Activated gamma-delta T cell treated with anti-CD3 and anti-CD28 coated beads, Interleukin-2, amount 50 U/mL, for 16 hours (primary cell): ENCODE measurements at places on chromosomes 4 and X.

DNA sequence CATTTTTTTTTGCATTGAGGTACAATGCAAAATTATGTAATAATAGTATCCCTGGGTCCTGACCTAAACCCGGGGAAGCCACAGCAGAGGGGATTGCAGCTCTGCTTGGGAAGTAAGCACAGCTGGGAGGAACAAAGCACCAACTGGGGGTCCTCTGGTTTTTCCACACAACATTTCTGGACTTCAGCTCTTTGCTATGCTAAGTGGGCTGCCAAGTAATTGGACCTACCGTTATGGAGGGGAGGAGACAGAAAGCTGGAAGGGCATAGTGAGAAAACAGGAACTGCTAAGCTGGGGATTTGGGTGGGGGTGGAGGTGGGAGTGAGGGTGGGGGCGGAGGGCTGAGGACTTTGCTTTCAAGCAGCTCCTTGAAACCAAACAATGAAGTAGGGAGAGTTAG lies 183.3 kb downstream of the ZIC3 start:
- DNase-seq: no peak

- DNase-seq: no peak
These were observed 30.8 kb upstream of the C1GALT1C1 start for GRCh38 chrX:120660637-120661036.

- DNase-seq: no peak
These were observed 314.2 kb upstream of the IGFBP7 start for GRCh38 chr4:57424232-57424897.

DNA sequence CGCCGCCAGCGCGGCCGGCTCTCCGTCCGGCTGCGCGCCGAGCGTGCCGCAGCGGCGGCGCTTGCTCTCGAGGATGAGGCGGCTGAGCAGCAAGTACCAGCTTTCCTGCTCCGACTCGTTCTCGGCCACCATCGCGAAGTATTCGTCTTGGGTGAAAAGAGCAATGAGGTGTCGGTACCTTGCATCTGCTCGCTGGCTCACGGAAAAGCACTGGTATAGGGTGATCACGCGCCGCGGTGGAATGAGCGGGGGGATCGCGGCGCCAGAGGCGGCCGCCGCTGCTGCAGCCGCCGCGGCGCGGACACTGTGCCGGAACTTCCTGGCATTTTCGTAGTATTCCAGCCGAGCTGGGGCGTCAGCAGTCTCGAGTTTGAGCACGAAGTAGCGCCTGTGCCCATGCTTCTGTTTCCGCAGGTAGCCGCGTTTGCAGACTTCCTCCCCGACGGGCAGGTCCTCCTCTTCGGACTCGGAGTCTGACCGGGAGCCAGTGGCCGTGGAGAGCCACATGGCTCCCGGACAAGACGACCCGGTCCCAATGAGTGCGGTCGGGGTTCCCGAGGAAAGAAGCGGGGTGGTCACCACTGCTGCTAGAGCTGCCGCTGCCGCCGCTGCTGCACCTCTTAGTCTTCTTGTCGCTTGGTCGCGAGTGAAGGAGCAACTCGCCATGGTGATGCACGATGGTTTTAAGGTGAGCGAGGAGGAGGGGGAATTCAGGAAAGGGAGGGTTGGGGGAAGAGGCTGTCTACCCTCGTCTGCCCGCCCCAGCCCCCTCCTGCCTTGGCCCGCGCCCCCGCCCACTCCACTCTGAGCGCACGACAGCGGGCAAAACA lies 469 bp downstream of the IRS4 start:
- DNase-seq: no peak

DNA sequence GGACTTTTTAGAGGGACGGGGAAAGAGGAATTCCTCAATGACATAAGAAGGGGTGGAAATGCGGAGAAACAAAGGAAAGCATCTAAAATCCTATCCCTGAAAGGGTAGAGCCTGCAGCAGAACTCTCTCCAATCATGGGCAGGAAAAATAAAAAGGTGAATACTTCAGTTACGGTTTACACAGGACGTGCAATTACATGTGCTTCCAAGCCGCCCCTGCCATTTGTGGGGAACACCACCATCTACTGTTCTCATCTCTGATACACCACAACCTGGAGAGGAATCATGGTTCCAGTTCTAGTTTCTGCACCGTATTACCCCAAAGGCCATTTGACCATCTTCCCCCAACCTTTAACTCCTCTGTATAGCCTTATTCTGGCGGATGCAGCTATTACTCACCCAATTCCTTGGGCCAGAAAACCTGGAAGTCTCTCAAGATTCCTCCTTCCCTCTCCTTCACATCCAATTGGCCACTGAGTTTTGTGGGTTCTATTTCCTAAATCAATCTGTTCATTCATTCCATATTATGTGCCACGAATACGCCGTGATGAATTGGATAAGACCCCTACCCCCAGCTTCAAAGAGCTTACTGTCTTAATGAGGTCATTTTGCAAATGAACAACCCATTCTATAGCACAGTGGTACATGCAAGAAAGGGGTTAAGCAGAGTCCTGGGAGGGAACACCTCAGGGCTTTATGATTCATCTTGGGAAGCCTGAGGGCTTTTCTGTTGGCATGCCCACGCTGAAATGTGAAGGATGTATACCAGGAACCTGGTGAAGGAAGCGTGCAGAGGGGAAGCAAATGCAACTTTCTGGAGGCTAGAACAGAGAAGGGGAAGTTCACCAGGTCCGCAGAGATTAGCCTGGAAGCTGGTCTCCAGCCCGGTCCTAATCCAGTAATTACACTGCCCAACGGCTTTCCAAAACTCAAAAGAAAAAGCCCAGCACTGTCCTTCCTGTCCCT lies 1.4 kb upstream of the MSL3 start:
- DNase-seq: no peak

DNA sequence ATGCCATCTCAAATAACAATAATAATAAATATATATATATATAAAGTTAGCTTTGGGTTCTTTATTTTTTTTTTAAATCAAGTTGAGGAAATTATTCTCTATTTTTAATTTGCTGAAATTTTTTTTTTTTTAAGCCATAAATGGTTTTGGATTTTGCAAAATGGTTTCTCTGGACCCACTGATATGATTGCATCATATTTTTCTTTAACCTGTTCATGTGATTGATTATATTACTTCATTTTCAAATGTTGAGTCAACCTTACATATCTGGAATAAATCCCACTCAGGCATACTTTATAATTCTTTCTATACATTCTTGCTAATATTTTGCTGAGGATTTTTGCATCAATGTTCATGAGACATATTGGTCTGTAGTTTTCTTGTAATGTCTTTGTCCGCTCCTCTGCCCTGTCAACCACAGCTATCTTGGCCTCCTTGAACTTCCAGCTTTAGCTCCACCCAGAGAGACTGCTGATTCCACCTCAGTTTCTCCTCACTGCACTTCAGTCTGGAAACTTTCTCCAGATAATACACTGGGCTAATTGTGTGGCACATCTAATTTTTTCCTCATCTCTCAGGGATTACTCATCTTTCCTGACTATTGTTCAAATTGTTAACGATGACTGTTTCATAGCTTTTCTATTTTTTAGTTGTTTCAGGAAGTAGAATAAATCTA lies 160.9 kb upstream of the GIMD1 start:
- no peak for DNase-seq

DNA sequence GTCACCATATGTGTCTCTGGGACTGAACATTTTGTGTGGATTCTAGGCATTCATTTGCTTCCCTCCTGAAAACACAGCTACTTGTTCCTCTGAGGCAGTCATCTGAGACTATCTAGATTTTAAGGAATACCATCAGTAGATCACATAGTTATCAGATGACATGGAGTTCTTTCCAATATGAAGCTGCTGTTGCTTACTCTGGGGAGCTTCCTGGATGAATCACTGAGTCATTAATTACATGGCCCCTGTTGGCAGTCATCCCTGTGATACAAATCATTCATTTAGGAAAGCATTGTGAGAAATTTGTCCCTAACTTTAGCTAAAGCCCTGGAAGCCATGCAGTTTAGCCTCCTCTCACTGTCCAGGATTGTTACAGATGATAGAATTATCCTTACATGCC lies 98.2 kb upstream of the ARSJ start:
- no peak for DNase-seq

DNA sequence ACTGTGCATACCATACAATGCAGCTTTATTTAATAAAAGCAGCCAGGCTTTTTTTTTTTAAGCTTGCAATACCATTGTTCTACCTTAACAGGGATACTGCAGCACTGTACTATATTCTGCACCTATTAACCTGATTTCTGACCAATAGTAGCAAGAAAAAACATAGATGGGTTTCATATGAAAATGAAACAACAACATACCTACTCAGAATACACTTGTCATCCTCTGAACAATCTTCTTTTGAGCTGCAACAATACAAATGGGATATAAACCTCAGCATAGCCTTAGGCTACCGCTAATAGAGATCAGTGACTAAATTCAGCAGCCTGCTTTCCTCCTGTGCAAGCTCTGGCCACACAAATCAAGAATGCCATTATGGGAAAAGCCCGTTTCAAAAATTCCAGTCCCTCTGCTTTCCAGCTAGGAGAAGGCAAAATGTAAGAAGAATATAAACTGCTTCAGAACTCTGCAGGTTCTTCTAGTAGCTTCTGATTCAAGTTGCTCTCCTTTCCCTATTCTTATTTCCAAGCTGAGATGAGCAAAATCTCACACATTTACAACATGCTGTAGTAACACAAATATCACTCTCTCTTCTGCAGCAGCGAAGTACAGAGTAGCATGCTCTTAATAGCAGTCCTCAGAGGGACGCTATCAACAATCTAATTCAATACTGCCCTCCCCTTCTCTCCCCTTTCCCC lies 143.4 kb downstream of the KLHL13 start:
- no peak for DNase-seq

DNA sequence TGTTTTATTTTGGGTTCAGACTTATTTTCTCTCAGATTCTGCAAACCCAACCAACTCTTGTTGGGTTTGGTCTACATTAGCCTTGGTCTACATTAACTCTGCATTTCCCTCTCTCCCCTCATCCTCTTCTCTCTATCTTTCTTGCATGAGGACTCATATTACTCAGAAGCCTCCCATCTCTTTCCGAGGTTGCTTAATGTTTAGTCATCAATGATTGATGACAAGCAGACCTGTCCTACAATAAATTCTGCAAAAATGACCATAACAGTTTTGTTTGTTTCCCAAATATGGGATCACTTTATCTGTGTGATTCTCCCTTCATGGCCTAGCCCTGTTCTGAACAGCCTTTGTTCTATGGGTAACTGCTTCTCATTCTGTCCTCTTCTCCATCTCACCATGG lies 75.2 kb downstream of the GABRB1 start:
- DNase-seq: no peak

- no peak for DNase-seq
These were observed 47.8 kb downstream of the APELA start for GRCh38 chr4:164924670-164925238.

DNA sequence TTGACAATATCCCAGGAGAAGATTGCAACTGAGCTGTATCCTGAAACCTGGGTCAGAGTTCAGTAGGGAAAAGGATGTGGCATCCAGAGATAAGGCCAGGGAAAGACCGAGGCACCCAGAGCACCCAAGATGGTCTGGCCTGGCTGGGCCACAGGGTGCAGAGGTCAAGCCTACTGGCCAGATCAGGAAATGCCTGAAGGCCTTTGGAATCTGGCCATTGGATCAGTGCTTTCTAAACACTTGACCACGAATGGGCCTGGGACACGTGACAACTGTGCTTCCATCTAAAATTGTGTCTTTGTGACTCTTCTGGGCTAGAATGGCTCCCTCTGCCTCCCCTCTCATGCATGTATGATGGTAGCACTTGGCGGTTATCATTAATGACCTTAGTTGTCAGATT lies 316.9 kb downstream of the EVC2 start:
- DNase-seq: no peak

- DNase-seq: no peak
These were observed 54.5 kb upstream of the C1QTNF7 start for GRCh38 chr4:15373363-15373762.

DNA sequence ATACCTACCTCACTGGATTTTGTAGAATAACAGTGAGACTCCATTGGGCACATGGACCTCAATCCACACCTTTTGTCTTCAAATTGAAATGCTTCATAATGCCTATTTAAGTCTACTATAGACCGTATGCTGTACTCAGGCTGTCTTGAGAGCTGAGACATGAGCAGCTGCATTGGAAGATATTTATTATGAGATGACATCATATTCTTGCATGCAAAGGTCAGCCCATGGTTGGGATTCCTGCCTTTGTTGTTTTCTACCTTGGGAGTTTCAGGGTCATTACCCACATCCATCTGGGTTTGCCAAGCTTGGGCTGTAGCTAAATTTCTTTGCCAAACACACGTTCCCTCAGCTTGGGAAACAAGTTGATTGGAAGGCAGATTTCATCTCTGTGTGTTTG lies 33.2 kb upstream of the MAMLD1 start:
- no peak for DNase-seq

DNA sequence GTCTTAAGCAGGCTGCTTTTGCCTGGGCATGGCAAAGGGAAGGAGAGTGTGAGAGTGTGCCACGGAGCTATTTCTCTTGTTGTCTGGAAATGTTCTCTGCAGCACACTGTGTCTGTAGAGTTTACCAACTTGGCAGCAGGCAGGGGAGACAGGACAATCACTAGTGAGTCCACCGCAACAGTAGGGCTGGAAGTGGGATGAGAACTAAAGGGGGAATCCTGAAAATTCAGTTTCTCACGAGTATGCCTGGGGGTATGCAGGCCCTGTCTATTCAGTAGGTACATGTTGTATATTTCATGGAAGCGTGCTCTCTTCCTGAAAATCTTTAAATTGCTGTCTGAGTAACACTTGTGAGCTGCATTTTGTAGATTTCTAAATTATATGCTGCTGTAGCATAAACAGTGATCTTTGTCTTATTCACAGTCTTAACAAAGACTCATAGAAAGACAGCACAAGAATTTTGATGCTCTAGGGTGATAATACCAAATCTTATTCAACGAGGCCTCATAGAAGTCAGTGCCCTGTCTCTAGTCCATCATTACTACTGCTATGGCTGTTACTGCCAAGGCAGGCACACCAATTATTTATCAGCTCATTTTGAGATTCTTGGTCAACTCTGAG lies 200.4 kb upstream of the LEF1 start:
- no peak for DNase-seq

DNA sequence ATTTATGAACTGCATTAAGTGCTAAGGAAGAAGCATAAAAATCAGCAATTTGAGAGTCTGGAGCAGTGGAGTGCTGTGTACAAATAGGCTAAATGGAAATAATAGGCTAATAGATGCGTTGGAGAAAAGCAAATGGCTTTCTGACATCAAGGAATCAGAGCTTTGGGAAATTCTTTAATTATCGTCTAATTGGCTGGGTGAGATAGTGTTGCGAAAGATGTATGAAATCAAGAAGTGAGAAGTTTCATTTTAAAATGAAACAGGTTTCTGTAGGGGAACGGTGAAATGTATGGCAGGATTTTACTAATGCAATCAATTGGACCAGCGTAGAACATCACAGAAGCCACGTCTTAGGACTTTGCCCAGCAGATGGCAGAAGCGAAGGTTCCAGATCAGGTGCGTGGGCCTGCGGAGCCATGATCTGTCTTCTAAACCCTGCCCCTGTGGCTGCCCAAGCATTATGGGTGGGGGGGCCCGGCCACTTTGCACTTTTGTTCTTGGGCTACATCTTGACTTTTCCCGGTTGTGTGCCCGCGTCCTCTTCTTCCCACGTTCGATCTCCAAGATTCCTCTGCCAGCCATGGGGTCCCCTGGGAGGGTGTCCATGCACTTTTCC lies 118.5 kb upstream of the SHISA3 start:
- no peak for DNase-seq
